Erythroblast (primary cell): ENCODE measurements at places on chromosomes 7 and 10.
A peak's percentile ranks its signal among the peaks of the same experiment; 100 is the strongest.

DNA sequence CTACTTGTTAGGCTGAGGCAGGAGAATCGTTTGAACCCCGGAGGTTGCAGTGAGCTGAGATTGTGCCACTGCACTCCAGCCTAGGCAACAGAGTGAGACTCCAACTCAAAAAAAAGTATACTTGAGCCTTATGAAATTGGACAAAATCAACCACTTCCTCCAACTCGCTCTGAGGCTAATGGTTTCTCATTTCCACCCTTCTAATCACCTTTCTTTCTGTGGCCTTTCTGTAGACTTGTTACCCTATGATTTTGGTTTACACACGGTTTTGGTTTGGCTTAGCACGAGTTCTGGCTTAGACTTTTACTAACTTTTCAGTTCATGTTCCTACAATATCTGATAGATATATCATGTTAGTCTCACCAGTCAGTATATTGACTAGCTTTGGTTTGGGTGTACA, 152.0 kb downstream of the PHTF2 start:
- DNase-seq = no peak

DNA sequence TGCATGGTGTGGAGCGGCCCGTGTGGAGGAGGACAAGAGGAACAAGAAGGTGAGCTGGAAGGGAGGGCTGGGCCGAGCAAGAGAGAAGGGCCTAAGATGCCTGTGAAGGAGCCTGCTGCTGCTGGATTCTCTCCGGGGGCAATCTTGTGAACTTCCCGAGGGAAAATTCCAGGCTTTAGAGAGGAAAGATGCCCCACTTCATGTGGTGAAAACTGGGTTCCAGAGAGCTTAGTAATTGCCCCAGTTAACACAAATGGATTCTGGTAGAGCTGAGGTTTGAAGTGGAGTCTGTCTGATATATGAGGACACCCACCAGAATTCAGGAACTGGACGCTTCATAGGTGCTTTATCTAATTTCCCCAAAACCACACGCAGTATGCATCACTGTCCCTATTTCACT, 114.1 kb upstream of the ZMIZ1 start:
- no peak for DNase-seq

DNA sequence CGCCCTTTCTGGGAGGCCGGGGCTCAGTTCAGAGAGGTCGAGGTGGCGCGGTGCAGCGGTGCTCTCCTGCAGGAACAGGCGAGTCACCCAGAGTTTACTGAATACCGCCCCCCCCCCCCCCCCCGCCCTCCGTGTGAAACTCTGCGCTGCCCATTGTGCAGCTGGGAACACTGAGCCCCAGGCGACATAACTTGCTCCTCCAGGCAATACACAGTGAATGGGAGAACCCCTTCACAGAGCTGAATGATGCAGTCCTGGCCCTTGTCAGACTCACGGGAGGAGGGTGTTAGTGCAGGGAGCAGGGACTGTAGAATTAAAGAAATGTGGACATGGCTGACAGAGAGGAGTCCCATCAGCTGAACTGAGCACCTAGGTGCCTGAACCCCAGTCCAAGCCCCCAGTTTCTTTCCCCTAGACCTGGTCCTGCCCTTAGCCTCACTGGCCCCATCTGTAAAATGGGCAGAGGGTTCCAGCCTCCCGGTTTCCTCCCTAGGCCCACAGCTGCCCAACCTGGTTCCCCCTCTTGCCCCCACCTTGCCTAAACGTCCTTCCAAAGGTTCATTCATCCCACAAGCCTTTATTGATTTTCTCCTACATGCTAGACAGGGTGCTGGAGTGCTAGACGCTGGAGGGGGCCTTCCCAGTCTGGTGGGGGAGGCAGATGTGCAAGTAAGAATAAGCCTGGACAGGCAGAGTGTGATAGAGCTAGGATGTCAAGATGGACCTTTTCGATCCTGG, 869 bp upstream of the LOXL4 start:
- DNase-seq = no peak

- no peak for DNase-seq
Observed at GRCh38 chr7:24821754-24822054, 64.4 kb upstream of the GSDME start.

GRCh38 chr10:69588358-69588757, 15.1 kb upstream of the NEUROG3 start:
- DNase-seq = no peak

GRCh38 chr7:101731502-101732084, 85.8 kb upstream of the CUX1 start:
- no peak for DNase-seq

GRCh38 chr7:75010036-75010435, 45.5 kb downstream of the CASTOR2 start:
- no peak for DNase-seq

DNA sequence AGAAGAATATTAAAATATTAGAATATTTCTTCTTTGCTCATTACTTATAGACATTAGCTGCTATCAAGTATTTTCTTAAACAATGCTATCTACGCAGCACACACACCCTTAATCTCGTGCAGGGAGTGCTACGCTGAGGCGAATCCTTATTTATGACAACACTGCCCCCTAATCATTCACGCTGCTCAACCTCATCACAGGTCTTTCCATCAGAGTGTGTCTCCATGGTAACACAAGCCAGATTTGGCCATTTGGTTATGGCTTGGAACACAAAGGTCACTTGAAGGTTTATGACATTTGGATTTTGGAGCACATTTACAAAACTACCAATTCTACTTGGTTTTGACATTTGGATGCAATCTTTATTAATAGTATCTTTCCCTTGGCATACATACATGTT, 45.4 kb upstream of the MYO3A start:
- no peak for DNase-seq

DNA sequence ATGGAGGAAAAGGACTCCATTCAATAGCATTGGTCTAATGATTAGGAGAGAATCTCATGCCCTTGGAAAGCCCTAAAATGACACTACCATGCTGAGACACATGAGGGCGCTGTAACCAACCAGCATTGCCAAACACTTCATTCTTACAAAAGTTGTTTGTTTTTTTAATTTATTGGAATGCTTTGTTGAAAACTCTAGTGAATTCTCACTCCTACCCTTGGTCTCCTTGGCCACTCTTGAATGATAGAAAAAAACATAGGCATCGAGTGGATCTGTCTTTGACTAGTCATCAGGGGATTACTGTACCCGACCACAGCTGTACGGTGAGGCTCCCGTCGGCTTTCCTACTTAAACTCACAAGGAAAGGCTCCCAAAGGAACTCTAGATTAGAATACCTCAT, 29.3 kb upstream of the ADD3 start:
- DNase-seq = peak; percentile 69

GRCh38 chr7:32093415-32094408, 23.5 kb upstream of the PDE1C start:
- DNase-seq = no peak

GRCh38 chr7:110918949-110919548, 171.9 kb upstream of the LRRN3 start:
- DNase-seq = no peak
